Fibroblast of skin of abdomen (primary cell): ENCODE measurements at places on chromosomes 5 and 9.

GRCh38 chr9:88312045-88312444 is 76.2 kb upstream of the SPIN1 start:
- no peak for DNase-seq

GRCh38 chr9:119370816-119371215 is 1.6 kb upstream of the BRINP1 start:
- DNase-seq = peak; percentile 22

DNA sequence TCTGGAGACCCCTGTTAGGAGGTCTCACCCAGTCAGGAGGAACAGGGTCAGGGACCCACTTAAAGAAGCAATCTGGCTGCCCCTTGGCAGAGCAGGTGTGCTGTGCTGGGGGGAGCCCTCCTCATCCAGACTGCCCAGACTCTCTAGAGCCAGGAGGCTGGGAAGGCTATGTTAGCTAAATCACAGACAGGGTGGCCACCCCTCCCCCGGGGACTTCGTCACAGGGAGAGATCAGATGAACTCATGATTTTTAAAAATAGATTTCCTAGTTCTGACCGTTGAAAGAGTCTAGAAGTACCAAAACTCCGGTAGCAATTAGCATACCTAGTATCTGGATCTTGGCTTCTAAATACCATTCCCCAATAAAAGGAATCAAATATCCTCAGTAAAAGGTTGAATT is 35.0 kb upstream of the FOXB2 start:
- DNase-seq = no peak

- DNase-seq = peak; percentile 46
Observed at GRCh38 chr5:145976431-145977155, 40.2 kb downstream of the SH3RF2 start.

DNA sequence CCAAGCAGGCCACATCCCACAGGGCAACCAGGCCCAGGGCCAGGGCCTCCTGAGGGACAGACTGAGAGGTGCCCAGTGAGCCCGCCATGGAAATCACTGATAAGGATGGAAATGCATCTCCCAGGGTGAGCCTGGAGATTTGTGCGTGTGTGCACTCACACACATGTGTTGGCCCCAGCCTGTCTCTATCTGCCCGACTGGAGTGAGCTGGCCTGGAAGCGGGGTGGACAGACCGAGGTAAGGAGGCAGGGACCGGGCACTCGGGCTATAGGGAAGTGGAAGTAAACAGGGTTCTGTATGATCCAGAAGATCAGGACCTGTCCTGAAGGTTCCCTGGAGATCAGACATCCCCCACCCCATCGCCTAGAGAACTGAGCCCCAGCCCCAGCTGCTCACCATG is 17.4 kb downstream of the GFI1B start:
- DNase-seq = no peak

DNA sequence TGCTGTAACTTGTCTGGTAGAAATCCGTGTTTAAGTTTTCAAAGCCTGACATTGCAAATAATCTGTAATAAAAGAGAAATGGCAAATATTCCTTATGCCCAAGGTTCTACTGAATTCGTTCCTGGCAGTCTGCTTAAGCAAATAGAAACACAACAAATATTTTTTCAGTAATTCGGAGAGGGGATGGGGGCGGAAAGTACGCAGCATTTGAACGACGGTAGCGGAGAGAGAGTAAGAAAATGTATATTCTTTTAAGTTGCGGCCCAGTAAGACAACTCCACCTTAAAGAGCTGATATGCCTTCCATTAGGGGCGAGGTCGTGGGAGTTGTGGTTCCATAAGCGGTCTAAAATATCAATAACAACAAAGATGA is 569 bp downstream of the YIPF5 start:
- DNase-seq = no peak

- no peak for DNase-seq
Observed at GRCh38 chr5:146788898-146789297, 89.7 kb downstream of the PPP2R2B start.

DNA sequence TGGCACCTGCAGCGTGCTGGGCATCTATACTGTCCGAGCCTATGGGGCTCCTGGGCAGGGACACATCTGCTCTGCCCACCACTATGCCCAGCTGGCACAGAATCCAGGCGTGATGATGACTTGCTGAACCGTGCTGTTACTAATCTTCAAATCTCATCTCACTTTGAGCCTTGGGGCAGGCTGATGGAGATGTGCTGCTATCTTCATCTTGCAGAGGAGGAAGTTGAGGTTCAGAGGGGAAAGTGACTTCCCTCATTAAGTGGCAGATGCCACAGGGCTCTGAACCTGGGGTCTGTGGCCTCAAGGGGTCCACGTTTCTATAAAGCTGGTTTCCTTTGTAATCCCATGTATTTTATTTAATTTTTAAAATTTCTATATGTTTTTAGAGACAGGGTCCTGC is 4.7 kb downstream of the SLC2A6 start:
- no peak for DNase-seq

DNA sequence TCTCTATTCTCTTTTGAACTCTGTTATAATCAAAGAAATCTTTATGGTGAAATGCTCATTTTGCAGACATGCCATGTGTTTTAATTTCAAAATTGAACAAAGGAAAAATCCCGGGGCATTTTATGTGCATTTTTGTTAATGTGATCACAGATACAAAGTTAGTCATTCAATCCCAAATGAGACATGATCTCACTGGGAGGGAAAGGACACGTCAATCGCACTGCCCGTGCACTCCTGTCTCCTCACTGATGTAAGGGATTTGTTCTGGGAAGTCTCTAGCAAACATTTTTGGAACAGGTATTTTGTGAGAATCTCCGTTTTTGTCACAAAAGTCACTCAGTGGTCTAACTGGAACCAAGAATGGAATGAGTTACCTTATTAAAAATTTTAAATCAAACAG is 97.9 kb upstream of the RANBP6 start:
- DNase-seq = no peak

DNA sequence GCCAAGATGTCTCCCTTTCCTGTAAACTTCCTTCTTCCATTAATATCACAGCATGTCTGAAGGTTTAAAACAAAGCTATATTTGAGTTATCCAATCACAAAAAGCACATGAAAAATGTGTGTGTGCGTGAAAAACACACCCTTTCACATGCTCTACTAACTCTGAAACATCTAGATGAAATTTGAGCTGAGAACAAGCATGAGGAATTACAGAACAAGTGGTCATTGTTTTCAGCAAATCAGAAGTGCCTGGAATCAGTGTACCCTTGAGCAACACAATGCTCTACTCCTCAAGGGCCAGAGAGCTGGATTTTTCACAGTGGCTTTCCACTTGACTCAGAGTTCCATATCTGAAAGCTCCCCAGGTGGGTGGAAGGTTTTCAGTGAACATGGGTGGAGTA is 255.9 kb downstream of the PSAT1 start:
- no peak for DNase-seq

DNA sequence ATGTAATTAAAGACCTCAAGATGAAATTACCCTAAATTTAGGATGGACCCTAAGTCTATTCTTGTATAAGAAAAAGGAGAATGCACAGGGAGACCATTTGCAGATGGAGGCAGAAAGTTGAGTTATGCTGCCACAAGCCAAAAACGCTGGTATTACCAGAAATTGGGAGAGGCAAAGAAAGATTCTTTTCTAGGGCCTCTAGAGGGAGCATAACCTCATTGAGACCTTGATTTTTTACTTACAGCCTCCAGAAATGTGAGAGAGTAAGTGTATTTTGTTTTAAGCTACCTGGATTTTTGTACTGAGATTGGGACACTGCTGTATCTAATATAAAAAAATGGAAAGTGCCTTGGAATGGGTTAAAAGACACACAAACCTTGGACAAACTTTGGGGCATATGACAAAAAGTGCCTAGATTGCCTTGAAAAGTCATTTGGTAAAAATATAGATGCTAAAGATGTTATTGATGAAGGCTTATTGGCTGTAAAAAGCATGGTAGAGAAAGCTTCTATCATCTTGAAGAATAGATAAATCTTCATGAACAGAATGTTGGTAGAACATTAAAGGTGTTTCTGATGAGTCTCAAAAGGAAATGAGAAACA is 174.7 kb upstream of the PRDM9 start:
- peak; percentile 5 for DNase-seq

- DNase-seq = no peak
Observed at GRCh38 chr9:121463026-121463807, 36.4 kb downstream of the GGTA1 start.

GRCh38 chr5:131947445-131947844 is 2.0 kb upstream of the MEIKIN start:
- no peak for DNase-seq

DNA sequence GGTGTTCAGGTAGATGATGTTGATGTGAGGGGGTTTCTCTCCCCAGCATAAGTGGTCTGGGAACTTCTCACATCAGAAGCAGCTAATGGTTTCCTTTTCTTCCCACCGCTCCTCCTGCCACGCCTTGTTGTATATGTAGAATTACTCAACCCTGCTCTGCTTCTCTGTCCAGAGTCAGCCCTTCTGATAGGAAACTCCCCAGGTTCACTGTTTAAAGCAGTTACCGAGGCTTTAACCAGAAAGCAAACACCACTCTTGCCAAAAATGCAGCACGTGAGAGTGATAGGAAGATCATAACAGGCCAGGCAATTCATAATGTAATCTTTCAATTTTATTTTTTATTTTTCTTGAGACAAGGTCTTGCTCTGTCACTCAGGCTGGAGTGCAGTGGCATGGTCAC is 10.5 kb upstream of the TMEM252 start:
- DNase-seq = no peak

- DNase-seq = peak; percentile 60
Observed at GRCh38 chr9:82513242-82513751, 524.7 kb downstream of the SPATA31D1 start.

- peak; percentile 54 for DNase-seq
Observed at GRCh38 chr5:97986069-97986468, 787.4 kb upstream of the RGMB start.

- no peak for DNase-seq
Observed at GRCh38 chr5:98794414-98795080, 21.1 kb downstream of the RGMB start.

GRCh38 chr9:16026886-16027285 is 474.0 kb downstream of the CCDC171 start:
- DNase-seq = no peak

DNA sequence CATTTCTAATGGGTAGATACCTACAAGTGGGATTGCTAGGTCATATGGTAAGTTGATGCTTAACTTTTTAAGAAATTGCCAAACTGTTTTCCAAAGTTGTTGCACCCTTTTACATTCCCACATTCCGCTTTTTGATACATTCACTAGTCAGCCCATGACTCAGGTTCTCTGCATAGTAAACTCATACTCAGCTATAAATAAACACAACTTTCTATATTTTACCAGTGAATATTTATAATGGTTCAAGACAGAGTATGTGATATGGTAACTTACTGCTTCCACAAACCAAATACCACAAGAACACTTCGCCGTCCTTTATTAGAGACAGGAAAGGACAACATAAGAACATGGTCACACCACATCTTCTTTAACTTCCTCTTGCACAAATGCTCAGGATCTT is 54.0 kb downstream of the PLPP1 start:
- peak; percentile 56 for DNase-seq

- no peak for DNase-seq
Observed at GRCh38 chr5:150625164-150625535, 15.3 kb upstream of the SYNPO start.

- DNase-seq = no peak
Observed at GRCh38 chr9:130313103-130313858, 47.7 kb downstream of the HMCN2 start.

GRCh38 chr5:82405618-82406204 is 127.6 kb upstream of the RPS23 start:
- DNase-seq = peak; percentile 98

DNA sequence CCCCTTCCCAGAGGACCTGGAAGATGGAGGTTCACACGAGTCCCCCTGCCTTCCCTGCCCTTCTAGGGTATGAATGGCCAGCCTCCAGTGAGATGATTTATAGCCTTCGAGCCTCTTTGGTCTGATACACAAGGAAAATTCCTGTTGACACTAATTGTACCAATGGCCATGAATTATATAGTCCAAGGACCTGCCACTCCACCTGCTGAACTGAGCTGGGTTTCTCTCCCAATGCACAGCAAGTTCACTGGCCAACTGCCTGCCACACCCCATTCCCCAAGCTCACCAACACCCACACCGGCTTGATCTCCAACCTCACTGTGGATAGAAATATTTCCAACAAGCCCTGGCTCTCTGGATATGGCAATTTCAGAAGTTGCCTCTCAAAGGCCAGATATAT is 9.3 kb upstream of the ADRA1B start:
- DNase-seq = no peak

- DNase-seq = peak; percentile 79
Observed at GRCh38 chr9:101455656-101456240, 20.2 kb upstream of the ALDOB start.

DNA sequence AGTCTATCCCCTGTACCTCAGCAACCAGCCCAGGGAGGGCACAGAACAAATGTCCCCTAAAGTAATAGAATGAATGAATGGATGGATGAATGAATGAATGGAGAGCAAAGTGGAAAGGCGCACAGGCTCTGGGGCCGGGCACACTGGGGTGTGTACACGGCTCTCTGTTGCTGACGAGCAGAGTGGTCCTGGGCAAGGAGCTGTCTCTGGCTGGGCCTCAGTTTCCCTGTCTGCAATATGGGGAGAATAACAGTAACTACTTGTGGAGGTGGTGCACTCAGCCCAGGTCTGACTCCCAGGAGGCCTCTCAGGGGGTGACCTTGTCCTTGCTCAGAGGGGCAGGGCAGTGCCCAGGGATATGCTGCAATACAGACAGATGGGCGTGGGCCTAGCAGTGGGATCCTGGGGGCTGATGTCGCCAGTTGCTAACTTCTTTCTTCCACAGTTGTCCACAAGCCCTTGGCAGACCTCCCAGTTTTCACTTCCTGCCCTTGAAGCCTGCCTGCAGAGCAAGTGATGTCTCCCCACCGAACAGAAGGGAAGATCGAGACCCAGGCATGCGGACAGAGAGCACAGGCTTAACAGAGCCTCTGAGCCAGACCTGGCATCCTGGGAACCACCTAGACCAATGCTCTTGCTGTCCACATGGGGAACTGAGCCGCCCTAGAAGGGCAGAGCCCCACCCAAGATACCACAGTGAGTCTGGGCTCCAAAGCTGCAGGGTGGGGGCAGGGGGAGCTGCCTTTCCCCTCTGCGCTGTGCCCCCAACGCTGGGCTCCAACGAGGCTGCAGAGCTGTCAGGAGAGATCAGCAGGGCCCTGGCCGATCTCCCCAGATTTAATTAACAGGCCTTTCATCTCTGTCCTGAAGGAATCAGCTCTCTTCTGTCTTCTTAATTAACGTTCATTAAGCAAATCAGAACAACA is 13.6 kb upstream of the LAMC3 start:
- DNase-seq = peak; percentile 72

DNA sequence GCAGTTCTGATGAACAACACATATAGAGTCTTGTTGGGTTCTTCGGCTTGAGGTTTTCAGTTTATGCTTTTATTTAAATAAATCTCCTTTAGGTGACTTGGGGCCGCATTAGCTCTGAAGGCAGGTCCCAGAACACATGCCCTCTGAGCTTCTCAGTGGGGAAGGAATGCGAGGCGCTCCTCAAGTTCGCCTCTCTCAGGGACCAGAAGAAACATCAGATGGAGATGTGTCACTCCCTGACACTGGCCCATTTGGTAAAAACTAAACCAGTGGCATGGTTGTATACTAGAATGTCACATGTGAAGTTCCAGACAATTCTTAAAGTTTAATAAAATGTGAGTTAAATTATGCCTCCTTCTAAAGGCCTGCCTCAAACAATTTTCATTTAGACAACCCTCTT is 1.9 kb downstream of the MACROH2A1 start:
- no peak for DNase-seq
